Effector memory CD4-positive, alpha-beta T cell (primary cell): ENCODE measurements at places on chromosomes 16 and 17.

DNA sequence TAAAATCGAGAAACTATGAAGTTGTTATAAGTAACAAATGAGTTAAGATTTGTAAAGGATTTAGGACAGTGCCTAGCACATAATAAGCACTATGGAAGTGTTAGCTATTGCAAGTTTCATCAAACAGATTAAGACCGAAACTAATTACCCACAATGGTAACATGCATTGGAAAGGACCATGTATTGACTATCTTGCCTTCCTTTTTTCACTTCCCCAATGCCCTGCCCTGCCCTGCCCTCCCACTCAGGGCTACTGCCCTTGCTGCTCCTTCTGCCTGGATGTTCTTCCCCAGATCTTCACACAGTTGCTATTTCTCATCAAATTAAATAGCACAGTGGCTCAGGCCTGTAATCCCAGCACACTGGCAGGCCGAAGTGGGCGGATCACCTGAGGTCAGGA is 202.1 kb upstream of the PSMD7 start:
- no peak for DNase-seq

DNA sequence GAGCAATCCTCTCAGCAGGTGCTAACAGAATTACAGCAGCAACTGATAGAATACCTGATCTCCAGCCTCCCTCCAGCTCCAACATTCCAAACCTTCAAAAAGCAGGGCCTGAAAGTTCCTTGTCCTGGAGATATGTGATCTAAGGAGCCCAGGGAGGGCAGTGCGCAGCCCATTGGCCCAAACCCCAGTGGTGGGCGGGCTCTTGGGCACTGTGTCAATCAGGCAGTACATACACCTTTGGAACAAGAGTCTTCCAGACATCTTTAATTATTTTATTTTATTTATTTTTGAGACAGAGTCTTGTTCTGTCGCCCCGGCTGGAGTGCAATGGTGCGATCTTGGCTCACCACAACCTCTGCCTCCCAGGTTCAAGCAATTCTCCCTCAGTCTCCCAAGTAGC is 24.2 kb downstream of the SLC12A3 start:
- no peak for DNase-seq

GRCh38 chr17:68497885-68498319 is 14.3 kb upstream of the PRKAR1A start:
- DNase-seq, result no peak

DNA sequence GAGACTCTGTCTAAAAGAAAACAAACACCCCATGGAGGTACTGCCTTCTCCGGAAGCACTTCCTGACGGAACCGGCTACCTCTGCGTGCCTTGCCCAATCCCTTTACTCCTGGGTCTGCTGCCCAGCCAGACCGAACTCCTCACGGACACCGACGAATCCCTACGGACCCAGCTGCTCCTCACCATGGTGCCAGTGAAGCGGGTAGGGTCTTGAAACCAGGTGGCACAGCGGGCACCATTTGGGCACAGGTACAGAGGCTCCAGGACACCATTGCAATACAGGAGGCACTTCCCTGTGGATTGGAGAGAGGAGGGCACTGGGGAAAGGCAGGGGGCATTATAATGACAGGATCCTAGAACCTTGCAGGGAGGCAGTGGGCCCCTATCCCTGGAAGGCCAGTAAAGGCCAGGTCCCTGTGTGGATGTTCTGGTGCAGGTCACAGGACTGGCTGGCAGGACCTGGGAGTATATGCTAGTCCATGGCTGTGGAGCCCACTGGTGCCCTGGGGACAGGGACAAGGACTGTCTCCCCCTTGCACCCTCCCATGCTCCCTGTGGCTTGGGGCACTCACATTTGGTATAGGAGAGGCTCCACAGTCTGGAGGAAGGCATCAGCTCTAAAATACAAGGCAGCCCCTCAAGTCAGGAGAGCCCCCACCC is 2.3 kb downstream of the SLC25A39 start:
- DNase-seq, result no peak

DNA sequence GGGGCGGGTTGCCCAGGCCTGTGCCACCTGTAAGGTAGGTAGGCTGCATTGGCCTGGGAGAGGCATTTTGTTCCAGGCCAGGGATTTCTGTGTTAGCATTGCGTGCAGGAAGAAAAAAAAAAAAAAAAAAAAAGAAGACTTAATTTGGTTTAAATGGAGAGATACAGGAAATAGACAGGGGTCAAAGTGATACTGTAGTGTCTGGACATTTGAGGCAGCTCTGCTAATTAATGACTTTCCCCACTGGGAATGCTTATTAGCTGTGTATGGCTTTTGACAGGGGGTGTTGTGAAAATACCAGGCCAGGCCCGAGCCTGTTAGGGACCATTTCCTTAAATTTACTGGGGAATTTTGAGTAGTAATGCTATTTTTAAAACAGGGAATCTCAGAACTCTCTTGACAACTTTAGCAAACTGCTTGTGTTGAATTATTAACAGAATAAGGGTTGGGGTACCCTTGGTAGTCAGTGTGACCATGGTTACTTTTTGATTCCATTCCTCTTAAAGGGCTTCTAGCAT is 1.0 kb downstream of the MAP2K4 start:
- DNase-seq, result no peak

DNA sequence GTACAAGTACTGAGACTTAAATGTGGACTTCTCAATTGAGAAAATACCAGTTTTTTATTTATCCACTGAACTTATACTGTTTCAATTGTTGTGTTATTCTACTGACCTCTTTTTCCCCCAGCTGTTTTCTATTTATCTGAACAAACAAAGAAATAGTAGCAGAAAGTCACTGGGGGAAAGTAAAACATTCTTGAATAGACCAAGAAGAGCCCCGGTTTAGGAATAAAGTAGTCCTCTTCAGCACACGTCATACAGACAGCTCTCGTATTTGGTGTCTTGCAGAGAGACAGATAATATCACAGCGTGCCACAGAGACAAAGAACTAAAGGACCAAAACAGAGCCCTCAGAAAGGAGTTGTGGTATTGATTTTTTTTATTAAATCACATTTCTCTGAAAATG is 1159.1 kb upstream of the CDH8 start:
- DNase-seq, result no peak

DNA sequence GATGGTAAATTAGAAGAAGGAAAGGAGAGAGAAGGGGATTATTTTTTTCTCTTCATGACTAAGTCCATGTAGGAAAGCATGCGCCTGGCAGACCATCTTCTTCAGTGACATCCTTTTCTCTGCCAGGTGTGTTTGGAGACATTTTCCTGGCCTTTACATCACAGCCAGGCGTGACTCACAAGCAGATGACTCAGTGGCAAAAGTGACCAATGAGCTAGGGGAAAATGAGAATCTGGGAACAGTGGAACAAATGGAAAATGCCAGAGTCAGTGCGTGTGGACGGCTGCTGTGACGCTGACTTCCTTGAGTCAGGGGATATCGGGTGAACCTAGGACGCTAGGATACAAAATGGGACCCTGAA is 9.4 kb downstream of the KIAA0513 start:
- no peak for DNase-seq

- DNase-seq, result no peak
Measured at GRCh38 chr16:69345923-69346322, 5.7 kb downstream of the TMED6 start.

DNA sequence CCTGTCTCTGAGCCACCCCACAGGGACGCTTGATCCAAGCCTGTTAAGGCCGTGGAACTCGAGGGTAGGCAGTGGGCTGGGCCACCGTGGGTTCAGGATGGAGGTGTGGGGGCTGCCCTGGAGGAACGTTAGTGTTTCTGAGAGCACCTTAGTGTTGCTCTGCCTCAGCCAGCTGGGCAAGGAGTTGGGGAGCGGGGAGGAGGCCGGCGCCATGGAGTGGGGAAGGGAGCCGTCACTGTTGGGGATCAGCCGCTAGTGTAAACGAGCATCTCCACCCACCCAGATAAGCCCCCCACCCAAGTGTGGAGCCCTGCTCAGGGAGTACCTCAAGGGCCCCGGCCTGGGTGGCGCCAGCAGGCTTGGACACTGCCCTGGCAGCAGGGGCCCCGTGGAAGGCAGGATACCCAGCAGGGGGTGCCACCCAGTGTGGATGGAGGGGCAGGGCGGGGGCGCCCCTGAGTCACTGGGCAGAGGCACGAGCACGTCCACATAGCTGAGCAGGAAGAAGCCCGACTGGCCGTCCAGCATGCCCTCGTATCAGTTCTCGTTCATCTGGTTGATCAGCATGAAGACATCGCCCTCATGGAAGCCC is 98.6 kb downstream of the KPNA2 start:
- no peak for DNase-seq

- no peak for DNase-seq
Measured at GRCh38 chr17:63382136-63382535, 64.0 kb downstream of the CYB561 start.

DNA sequence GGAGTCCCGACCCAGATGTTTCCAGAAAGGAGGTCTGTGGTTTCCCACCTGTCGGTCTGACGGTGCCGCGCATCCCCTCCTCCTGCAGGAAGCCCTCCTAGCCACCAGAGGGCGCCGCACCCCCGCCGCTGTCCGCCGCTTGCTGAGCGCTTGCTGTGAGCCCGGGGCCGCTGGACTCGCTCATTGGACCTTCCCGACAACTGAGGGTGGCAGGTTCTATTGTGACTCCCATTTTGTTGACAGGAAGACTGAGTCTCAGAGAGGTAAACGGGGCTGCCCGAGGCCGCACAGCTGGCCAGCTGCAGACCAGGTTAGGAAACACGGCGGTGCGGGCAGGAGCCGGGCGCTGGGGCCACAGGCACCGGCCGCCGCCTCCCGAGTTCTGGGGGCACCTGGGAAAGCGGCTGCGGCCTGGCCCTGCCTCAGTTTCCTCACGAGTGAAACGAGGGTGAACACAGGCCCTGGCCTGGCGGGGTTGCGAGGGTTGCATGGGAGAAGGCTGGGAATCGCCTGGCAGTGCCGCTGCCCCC is 191.1 kb upstream of the CIBAR2 start:
- peak; percentile 41 for DNase-seq

DNA sequence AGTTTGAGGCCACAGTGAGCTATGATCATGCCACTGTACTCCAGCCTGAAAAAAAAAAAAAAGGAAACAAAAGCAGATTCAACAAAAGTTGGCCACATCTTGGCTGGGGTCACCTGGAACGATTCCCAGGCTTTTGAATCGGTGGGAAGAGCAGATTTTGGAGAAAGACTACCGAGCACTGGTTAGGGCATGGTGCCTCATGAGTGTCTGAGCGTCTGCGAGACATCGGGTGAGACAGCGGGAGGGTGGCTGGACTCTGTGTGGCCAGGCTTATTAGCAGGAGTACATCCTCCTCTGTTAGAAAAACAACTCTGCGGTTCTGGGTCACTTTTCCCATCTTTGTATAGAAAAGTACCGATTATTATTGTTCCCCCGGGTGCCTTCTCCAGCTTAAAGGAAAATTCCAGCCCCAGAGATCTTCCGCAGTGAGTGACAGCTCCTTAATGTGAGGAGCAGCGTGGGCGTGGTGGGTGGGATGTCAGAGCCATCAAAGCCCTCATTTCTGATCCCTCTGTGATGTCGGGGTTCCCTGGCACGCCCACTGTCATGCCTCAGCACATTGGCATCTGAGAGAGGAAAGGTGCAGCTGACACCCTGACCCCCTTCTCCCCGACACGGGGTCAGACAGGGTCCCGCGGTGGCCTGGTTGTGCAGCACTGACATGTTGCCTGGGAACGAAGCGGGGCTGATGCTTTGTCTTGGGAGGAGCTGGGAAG is 6.9 kb downstream of the RGS9 start:
- no peak for DNase-seq

GRCh38 chr17:67578142-67578457 is 139.6 kb upstream of the NOL11 start:
- no peak for DNase-seq

- DNase-seq, result no peak
Measured at GRCh38 chr17:58280480-58281217, at the start of gene MPO. Gene MPO (minus strand): TSS chr17:58280935. CDS start chr17:58280758, 177 bp downstream.

- no peak for DNase-seq
Measured at GRCh38 chr17:14015271-14015670, 54.0 kb upstream of the COX10 start.

GRCh38 chr17:30476726-30477082 is 504 bp upstream of the GOSR1 start:
- no peak for DNase-seq

DNA sequence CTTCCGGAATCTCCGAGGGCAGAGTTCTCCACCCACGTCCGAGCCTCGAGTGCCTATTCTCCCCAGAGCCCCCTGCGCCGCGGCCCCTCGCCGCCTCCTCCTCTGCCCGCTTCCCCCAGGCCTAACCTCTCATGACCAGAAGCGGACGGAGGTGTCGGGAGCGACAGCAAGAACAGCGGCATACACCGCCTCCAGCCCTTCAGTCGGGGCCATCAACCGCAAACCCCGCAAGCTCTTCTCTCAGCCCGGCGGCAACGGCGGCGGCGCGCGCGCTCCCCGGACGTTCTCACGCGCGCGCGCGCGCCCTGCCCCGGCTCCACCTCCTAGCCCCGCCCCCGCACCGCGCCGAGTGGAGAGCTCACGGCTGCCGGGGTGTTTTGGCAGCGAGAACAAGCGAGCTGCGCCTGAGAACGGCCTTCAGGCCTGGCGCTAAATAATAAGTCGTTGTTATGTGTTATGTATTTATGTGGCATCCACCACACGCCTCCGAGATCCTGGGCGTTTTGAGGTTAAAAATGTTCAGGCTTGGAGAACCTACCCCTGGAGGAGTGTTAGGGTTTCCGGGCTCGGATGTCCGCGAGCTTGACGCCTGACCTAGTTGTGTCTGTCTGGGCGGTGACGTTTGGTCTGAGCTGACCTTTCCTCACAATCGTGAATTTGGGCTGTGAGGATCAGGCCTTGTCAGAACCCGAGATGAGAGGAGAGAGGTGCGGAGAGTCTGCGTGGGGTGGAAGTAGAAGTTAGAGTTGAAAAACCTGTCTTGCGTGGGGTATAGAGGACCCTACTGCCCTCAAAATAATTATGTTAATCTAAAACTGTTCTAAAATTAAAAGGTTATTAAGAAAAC is at the start of gene RNFT1:
RNFT1 (minus strand) TSS at position 259 of the 847 bp plus-strand sequence; CDS start at position 182, 77 bp downstream.
- peak; percentile 78 for DNase-seq

DNA sequence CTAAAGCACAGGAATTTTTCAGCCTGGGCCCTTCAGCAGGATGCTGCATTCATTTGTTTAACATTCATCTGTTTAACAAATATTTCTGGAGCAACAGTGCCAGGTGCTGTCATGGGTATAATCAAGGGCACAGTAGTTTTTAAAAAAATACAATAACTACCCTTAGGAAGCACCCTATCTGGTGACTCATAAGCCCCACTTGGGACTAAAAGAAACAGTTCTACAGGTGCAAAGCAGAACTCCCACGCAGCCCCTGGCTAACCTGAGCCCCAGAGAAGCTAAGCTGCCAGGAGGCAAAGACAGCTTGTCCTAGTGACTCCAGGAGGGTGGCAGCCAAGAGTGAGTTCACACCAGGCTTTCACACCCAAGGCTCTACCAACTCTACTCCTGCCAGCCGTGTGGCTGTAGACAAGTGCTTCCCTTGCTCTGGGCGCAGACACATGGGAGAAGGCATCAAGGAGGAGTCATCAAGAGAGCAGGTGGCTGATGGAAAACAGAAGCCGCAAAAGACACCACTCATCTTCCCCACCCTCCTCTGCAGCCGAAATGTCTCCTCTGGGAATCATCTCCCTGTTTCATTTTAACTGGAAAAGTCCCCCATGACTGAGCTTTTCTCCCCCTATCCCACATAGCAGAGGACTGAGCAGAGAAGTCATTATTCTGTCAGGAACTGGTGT is 14.4 kb downstream of the CUEDC1 start:
- no peak for DNase-seq
